Activated CD4-positive, alpha-beta T cell treated with anti-CD3 and anti-CD28 coated beads, Interleukin-2, amount 50 U/mL, for 24 hours (primary cell): ENCODE measurements at places on chromosomes 1 and 21.

DNA sequence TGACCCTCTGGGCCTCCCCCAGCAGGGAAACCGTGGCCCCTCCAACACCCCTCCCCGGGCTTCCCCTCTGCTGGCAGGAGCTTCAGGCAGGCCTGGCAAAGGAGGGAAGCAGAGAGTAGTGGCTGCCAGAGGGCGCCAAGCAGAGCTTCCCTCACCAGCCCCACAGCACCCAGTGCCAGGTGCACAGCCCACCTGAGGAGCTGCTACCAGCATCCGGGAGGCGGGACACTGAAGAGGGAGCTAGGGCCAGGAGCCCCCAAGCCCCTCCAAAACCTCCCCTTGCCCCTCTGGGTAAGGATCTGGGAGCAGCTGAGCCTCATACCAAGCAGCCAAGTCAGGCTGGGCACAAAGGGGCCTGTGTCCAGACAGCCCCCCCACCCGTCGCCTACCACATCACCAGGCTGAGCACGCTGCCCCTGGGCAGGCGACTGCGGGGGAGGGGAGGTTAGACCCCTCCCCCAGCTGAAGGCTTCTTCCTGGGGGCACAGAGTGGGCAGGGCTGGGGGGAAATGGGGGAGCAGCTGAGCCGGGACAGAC lies 19.6 kb downstream of the CCDC24 start:
- DNase-seq, result no peak

GRCh38 chr1:90457985-90458384 lies 259.1 kb downstream of the BARHL2 start:
- DNase-seq, result no peak

GRCh38 chr1:199687321-199687720 lies 340.2 kb upstream of the NR5A2 start:
- DNase-seq, result no peak

GRCh38 chr21:29301691-29302090 lies 3.0 kb downstream of the BACH1 start:
- DNase-seq, result no peak

DNA sequence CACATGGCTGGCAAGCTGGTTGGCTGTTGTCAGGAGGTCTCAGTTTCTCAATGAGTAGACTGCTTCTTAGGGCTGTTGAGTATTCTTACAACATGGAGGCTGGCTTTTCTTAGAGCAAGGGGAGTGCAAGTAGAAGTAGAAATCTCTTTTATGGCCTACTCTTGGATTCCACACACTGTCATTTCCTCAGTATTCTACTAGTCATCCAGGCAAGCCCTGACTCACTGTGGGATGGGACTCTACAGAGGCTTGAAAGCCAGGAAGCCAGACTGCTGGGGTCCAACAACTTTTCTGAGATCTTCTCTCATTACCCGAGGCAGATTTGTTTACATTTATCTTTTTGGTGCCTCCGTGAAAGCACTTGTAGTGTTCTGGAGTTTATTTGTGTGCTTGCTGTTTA lies 196.2 kb upstream of the APP start:
- no peak for DNase-seq

DNA sequence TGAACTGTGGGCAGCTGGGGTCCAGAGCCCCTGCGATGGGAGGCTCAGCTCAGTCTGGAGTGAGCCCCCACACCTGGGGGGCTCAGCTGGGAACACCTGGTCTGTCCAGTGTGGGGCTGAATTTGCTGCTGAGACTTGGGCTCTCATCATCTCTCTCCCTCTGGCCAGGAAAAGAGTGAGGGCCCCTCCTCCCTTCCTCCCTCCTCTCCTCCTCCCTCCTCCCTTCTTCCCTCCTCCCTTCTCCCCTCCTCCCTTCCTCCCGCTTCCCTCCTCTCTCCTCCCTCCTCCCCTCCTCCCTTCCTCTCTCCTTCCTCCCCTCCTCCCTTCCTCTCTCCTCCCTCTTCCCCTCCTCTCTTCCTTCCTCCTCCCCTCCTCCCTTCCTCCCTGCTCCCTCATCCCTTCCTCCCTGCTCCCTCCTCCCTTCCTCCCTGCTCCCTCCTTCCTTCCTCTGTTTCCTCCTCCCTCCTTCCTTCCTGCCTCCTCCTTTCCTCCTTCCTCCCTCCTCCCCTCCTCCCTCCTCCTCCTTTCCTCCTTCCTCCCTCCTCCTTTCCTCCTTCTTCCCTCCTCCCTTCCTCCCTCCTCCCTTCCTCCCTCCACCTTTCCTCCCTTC lies 23.5 kb upstream of the PEX10 start:
- no peak for DNase-seq

GRCh38 chr1:161117759-161118581 lies at the start of the genes NIT1 and PFDN2:
Gene NIT1, plus strand, starts transcription at chr1:161118105. Its CDS starts 72 bp downstream, at chr1:161118177.
Gene PFDN2, minus strand, starts transcription at chr1:161118037. Its CDS starts 11 bp downstream, at chr1:161118026.
- peak; percentile 85 for DNase-seq

DNA sequence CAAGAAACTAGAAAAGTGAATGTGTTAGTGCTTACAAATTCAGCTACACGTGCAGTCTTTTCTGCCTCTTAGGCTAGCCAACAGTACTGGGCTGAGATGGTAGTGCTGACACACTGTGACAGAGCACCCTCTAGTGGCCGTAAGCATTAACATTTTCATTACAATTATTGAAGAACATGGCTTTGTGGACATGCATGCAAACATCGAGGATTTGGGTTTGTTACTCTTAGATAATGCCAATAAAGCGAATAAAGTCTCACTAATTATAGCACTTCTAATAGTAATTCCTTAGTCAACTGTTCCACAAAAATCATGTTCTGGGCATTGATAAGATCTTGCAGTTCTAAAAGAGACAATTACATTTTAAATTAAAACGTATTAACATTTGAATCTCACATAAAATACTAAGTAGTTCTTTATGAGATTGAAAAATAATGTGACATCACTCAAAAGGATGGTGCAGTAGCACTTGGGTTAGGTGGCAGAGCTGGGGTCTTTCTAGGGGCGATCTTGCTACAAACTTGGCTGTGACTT lies 47.1 kb downstream of the MYSM1 start:
- DNase-seq, result peak; percentile 48

GRCh38 chr1:19960591-19960990 lies 18.8 kb downstream of the PLA2G2A start:
- no peak for DNase-seq

DNA sequence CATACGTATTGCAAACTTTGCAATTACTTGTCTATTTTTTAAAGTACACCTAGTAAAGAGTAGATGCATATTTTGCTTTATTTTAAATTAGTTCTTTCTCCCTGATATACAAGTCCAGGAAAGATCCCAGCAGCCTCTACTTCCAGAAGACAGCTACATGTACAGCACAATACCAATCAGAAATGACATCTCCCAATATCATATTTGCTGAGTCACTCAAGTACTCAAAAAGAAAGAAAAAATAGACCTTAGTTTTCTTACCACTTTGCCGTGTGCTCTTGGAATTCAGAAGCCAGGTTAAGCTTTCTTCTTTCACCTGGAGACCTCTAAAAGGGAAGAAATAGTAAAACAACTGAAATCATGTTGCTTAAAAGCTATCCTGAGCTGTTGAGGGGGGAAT lies 412.6 kb upstream of the RUNX1 start:
- DNase-seq, result no peak

GRCh38 chr1:41108696-41109275 lies 87.3 kb upstream of the SLFNL1 start:
- DNase-seq, result no peak

DNA sequence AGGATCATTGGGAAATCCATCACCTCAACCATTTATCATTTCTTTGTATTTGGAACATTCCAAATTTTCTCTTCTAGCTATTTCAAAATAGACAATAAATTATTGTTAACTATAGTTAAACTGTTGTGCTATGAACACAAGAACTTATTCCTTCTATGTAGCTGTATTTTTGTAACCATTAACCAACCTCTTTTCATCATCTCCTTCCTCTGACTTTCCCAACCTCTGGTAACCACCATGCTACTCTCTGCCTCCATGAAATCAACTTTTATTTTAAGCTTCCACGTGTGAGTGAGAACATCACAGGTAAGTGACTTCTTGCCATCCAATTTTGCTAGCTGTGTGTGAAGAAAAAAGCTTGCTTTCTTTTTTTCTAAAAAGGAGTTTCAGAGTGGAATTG lies 418 bp downstream of the IFI44L start:
- no peak for DNase-seq

- no peak for DNase-seq
These were observed 52.6 kb downstream of the TRABD2B start for GRCh38 chr1:47944561-47944960.
